ENCODE measurements at places on chromosomes 16 and 17.

DNA sequence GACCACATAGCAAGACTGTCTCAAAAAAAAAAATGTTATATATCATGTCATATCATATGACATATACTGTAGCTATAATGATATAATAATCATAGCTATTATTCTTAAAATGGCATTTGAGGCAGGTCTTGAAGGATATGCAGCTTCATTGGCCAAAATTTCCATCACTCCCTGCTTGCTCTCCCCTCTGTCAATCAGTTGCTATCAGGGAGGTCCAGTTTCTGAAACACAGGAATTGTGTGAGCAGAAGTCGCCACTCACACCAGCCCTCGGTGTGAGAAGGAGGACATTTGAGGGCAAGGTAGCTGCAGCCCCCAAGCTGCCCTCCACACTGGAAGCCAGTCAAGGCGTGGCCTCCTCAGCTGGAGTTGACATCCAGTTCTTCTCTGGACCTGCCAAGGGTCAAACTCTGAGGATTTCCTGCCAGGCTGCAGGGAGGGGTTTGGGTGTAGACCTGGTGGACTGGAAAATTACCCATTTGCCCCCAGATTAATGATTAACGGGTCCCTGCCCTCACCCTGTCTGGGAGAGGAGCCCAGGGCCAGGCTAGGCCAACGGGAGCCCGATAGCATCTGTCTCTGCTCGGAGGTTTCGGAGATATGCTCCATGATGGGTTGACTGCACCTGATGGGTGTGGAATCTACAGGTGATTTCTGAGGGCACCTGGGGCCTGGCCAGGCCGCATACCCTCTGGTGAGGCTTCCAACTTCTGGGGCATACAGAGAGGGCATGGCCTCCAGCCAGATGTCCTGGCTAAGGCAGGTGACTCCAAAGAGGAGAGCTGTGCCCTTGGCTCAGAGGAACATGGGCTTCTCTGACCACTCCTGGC is 18.8 kb downstream of the WNT9B start:
- DNase-seq: no peak

DNA sequence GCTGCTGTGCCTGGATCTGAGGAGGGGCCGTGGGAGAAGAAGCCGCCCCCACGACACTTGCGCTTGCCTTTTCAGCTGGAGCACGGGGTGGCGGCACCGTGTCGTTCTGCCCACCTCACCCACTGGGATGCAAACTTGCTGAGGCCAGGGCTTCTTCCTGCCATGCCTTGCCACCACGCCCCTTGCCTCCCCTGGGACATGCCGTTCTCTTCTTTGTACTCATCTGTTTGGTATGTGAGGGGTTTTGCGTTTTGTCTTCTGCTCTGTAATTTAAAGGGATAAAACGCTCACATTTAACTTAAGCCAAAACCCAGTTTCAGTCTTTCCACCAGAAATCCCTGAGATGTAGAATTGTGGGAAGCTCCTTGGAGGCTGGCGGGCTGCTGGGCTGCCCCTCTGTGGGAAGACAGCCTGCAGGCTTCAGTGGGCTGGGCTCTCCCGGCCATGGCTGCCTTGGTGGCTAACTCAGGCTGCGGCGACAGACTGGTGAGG is 180.2 kb downstream of the RPTOR start:
- DNase-seq: no peak

DNA sequence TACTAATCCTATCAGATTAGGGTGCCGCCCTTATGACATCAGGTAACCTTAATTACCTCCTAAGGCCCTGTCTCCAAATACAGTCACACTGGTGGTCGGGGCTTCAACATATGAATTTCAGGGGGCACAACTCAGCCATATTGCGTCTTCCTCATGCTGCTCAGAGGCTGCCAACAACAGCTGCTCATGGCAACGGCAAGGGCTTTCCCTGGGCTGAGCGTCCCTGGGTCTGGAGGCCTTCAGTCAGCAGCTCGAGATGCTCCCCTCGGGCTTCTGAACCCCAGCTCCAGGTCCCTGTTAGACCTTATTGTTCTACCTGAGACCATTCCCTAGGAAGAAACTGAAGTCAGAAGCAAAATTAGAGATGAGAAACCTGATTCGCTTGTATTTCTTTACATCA is 157.2 kb downstream of the TMEM132E start:
- DNase-seq: peak; percentile 84

- DNase-seq: no peak
These were observed 29.8 kb downstream of the LAT start for GRCh38 chr16:29014561-29015069.

DNA sequence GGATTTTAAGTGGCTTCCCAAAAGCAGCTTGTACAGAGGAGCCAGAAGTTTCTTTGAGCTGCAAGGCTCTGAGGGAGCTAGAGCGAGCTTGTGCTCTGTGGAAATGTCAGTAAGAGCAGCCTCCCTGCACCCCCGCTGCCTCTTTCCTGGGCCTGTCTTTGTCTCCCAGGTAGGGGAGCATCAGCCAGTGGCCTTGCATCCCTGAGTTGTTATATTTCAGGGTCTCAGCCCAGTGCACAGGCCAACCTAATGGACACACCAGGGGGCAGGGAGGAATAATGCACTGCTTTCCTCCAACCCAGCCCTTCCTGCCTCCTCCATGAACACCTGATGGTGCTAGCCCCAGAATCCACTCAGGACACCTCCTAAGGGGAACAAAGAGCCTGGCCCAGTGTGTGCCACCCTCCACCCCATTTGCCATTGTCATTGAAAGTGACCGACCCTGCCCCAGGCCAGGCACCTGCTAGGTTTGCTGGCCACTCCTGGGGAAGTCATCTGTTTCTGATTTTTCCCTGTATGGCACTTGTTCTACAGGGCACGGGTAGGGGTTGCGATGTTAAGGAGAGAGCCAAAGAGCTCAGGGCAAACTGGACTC is 6.3 kb downstream of the TPPP3 start:
- DNase-seq: peak; percentile 71

DNA sequence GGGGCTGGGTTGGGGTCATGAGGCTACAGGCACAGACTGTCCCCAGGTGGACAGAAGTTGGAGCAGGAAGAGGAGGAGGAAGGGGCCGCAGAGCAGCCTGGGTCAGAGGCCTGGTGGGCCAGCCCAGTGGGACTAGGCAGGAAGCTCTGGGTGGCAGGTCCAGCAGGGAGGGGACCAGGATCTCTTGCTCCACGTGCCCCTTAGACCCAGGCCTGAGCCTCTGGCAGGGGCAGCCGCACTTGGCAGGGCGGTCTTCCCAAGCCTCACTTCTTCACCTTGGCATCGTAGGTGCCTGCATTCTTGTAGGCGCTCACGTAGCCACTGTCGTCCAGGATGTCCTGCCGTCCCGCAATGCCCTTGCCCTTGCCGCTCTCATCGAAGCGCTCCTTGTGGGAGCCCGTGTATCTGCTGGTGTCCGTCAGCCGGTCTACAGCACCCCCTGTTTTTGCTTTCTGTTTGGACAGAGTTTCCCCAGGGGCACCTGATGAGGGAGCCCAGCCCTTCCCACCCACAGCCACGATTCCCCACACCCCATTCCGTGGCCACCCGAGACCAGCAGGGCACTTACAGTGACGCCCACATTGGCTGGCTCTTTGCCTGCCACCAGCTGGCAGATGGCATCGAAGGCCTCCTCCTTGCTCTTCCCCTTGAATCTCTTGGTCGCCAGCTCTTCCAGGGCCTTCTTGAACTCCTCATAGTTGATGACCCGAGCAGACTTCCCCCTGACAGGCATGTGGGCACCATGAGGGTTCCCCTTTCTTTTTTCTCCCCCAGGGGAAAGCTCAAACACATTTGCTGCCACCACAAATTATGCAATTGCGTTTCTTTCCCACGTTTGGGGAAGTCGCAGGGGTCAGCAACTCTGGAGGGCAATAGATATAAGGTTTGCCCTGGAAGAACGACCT is 3.1 kb downstream of the TPPP3 start:
- DNase-seq: peak; percentile 86

DNA sequence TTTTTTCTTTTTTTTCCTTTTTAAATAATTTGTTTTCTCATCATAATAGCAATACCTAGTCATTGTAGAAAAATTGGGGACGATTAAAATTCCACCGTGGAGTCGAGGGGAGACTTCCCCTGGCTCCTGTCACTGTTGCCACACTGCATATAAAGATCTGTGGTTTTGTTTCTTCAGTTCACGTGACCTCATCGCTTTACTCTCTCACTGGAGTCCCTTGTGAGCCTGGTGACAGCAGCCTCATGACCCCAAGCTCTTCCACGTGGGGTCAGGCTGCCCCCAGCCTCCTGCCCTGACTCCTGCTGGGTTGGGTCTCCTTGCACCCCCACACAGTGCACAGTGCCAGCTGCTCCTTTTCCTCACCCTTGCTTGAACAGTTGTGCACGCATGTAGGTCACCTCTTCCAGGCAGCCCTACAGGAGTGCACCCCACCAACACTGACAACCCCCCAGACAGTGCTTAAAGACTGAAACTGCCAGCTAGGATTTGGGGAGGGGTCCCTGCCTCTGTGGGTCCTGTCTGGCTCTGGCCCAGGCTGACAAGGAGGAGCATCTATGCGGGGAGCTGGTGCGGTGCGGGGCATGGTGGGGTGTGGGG is 7.3 kb upstream of the METRNL start:
- DNase-seq: no peak

GRCh38 chr17:50067996-50068395 is 12.1 kb downstream of the ITGA3 start:
- no peak for DNase-seq

DNA sequence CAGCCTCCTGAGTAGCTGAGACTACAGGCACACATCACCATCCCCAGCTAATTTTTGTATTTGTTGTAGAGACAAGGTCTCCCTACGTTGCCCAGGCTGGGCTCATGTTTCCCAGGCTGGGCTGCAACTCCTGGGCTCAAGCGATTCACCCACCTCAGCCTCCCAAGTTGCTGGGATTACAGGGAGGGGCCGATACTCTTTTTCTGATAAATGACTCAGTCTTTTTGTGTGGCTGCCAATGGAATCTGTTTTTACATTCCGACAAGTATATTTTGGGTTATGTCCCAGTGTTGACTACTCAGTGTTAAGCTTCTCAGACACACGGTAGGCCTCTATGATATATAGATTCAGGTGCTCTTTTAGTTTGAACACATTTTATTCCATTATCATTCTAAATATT is 58.1 kb downstream of the SLFN11 start:
- DNase-seq: no peak

GRCh38 chr16:30927789-30928378 is 4.5 kb downstream of the FBXL19 start:
- no peak for DNase-seq

All from mesenteric fat pad (tissue), 1 donor.